Muscle of arm (tissue), 14 donors: ENCODE measurements at places on chromosomes 1 and 21. TPM values are rescaled to one million over a fixed set of nuclear protein-coding genes. Genes with fewer than 3 reads are reported as not detected.

The ADAMTS4 gene
- polyA plus RNA-seq: 8.8 TPM

The TOE1 gene
- polyA plus RNA-seq: not detected

The RHOU gene
- 19.0 TPM for polyA plus RNA-seq

DNA sequence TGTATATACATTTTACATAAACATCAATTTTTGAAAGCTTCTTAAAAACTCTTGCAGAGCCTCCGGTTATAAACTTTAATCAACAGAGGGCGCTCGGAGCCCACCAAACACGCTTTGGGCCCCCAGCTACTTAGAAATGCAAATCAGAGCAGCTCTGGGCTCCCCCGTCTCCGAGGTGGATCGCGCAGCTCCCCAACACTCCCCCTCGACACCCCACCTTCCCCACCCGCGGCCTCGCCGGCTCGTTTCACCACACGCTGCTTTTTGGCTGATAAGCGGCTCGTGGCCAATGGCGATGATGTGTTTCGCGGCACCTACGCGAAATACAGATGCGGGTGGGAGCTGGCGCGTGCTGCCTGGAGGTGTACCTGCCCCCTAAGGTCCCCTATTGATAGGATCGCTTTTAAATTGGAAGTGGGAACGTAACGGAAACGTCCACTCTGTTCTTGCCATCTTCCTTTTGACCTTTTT is 1.7 kb upstream of the KIF26B start:
- peak; percentile 74 for DNase-seq

The PADI4 gene
- 0.82 TPM for polyA plus RNA-seq

- peak; percentile 77 for DNase-seq
These were observed 927 bp downstream of the WNT9A start for GRCh38 chr1:227946624-227947385.

DNA sequence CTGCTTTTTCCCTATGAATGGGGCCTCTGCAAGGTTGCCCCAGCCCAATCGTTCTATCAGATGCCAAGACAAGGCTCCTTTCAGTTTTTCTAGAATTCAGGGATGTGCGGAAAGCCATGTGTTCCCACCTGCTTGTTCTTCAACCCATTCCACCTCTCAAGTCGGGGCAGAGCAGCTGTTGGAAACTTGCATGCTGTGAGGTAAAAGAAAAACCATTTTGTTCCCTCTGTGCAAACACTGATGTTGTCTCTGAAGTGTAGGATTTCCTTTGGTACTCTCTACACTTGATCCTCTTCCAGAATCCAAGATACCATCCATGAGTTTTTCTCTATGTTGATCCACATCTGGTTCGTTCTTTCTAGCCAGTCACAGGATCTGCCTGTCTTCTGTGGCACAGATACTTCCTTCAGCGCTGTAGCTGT is 7.3 kb downstream of the IER5 start:
- DNase-seq: no peak

The LYSMD1 gene
- 12.0 TPM for polyA plus RNA-seq

- no peak for DNase-seq
These were observed 12.7 kb downstream of the CD34 start for GRCh38 chr1:207898260-207898659.

The HJV gene
- 225 TPM for polyA plus RNA-seq

- DNase-seq: no peak
These were observed 38.7 kb downstream of the TRIM67 start for GRCh38 chr1:231200388-231201031.

DNA sequence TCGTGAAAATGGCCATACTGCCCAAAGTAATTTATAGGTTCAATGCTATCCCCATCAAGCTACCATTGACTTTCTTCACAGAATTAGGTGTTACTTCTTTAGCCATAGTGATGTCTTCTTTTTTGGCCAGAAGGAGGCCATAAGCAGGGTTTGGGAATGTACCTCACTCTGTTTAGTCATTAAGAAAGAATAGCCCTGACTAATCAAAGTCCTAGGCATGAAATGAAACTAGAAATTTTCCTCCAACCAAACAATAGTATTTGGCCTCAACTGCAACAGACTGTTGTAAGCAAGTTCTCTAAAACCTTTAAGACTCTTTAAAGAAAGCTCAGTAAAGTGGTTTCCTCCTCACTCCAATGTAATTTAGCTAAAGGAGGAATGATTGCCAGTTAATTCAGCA is 163.9 kb downstream of the AKT3 start:
- no peak for DNase-seq

DNA sequence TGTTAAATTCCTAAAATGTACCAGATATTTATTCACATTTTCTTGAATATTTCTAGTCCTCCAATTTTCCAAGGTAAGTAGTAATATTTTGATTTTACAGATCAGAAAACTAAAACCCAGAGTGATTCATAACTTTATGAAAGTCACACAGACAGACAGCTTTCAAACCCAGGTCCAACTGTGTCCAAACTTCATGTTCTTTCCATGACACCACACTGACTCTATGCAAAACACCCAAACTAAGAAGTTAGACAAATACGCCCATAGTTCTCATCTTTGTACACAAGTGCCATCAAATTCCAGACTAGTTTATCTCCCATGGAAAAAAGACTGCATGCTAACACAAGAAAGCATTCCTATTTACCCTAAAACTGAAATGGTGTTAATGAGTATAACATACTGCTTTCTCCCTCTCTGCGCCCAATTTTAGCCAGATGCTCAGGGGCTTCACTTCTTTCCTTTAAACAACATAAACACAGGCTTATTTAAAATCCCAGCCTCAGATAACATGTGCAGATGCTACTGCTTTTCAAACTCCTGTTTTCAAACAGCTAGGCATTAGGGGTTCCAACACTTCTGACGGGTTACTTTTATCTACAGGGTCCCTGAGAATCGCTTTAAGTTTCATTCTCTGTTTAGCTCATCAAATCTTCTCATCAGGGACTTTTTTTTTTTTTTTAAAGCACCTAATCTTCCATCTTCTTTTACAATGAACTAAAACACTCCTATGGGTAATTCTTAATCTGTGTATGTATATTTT is 44.6 kb downstream of the WASF2 start:
- DNase-seq: no peak

The CRNN gene
- polyA plus RNA-seq: not detected

DNA sequence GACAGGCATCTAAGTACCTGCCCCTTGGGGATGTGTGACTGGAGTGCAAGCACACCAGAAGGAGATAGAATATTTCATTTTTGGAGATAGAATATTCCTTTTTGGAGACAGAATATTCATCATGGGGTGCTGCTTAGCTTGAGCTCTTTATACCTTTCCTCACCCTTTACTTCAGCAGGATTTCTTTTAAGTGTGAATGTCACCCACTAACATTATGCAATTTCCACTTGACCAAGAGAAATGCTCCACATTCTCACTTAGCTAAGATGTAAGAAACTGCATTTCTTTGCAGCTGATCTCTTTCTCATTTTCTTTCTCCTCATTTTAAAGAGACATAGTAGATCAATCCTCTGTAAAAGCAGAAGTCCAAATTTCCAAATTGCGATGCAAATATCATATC is 436.7 kb downstream of the NCAM2 start:
- DNase-seq: no peak

DNA sequence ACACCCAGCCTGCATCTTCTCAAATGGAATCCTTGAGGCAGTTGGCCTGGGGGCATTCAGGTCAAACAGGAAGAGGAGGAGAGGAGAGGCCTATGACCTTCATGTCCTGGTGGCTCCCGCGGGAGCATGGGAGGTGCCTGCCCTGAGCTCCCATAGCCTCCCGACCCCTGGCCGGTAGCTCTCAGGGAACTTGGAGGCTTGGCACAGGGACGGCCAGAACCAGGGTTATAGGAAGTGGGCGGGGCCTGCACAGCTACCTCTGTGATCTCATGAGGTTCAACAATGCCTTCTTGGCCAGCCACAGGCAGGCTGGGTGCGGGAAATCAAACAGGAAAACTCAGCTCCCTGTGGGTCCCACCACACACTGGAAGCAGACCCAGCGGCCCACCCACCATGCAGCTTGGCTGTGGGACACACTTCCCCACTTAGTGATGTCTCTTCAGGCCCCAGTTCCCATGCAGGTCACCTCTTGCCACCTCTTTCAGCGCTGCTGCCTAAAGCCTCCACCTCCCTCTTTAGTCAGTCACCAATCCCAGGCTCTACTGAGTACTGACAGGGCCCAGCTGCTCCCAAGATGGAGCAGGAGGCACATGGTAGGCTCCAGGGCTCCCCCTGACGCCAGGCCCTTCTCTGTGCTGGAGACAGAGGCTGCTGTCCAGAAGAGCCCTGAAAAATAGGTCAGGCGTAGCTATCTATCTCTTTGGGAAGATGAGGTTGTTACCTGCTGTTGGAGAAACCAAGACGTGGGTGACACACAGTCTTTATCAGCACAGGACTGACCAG is at the start of gene SLFNL1:
Gene SLFNL1, minus strand, starts transcription at position 200 of the 783 bp plus-strand sequence. CDS start 1,065 bp downstream, outside the sequence.
- no peak for DNase-seq

The MAP10 gene
- 2.9 TPM for polyA plus RNA-seq

The PGLYRP3 gene
- polyA plus RNA-seq: not detected

DNA sequence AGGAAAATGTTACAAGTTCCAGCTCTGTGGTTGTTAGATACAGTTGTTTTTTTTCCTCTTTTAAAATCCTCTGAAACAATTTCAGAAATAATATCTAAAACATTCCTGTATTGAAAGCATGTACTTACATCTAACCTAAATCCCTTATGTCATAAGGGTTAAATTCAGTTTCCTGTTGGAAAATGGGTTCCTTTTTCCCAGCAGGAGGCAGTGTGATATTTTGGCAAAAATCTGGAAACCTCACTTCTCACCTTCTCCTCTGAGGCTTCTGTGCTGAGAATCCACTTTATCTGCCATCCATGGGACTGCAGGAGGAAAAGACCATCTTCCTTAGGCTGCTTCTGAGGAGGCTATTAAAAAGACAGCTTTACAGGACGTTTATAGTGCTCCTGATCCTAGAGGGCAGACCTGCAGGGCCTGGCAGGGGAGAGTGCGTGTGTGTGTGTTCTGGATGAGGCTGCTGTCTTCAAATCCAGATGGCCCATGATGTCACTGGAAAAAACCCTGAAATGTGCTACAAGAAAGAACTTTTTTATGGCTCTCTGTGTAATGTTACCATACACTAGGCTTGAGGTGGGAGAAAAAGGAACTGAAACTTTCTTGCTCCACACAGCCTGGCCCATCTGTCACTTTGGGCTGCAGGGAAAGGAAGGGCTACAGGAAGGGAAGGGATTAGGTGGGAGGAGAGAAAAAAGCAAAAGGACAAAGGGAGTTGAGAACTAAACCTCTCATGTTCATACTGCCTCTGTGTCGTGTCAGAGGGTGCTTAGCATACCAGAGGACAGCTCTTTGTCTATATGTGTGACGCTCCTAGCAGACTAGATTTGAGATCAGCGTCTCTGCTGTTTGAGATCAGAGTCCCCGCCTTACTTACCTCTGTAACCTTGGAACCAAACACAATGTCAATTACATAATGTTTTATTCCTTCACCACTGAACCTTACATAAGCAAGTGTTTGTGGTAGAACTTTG is 379.2 kb upstream of the SPAG17 start:
- peak; percentile 41 for DNase-seq

DNA sequence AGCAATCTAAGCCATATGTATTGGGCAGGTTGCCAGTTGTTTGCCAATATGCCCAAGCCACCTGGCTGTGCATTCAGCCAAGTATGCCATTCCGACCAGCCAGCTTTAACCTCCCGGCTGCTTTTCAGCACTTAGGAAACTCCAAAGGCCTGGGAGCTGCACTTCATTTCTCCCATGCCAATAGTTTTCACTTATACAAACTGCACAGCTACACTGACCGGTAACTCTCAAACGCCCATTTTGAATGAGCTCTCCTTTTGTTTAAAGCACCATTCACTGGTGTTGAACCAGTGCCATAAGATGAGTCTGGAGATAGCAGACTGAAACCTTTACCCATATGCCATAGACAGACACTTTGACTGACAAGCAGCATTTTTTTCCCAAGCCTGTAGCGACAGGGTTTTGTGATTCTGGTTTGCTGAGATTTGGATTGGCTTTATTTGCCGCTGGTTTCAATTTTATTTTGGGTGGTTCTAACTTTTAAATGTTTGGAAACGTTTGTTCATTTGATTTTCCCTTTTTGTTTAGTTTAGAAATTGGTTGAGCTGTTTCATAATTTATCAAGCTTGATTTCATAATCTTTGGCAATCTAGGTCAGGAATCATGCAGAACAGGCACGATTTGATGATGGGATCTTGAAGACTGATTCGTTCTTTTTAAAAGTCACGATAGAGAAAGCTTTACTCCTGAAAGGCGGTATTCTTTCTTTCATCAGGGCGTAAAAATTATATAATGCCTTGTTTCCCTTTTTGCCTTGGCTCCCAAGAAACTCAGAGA is 144.6 kb downstream of the NFIA start:
- DNase-seq: no peak

DNA sequence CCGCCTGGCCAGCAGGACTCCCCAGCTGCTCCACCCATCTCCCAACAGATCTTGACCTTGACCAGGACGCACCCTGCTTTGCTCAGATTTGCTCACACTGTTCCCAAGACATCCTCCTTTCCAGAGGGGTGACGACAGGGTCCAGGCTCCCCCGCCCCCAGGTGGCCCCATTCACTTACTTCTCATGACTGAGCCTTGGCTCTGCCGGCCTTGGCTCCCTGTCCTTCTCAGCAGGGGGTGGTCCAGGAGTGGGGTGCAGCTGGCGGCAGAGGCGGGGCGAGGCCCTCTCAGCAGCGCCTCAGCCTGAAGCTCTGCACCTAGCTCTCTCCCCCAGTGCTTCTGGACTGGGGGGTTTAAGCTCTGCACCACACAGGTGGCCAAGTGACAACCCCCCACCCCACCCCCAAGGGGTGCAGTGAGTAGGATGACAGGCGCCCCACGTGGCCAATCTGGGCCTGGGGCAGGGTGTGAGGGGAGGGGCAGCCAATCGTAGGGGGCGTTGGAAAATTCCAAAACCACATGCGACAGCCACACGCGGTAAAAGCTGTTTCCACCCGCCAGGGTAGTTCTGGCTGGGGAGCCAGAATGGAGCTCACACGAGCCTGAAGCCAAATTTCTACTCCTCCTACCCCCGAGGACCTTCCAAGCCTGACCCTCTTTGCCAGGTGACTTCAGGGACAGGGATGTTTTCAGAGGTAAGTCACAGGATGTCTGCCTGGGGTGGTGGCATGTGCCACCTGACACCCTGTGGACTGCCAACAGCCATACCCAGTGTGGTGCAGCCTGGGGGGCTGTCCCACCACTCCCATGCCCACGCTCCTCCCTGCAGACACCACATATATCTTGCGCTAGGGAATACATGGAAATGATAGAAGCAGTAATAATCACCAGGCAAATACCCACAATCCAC is 5.6 kb downstream of the RORC start:
- no peak for DNase-seq

The S100A8 gene
- polyA plus RNA-seq: 11.8 TPM

- DNase-seq: no peak
These were observed 20.9 kb downstream of the ERICH3 start for GRCh38 chr1:74652711-74653139.

- DNase-seq: no peak
These were observed 25.1 kb downstream of the ZBTB17 start for GRCh38 chr1:15950763-15951295.
